ENCODE measurements at places on chromosomes 13 and 19. TPM values are rescaled to one million over a fixed set of nuclear protein-coding genes. Genes with fewer than 3 reads are reported as not detected.

- H3K27me3 ChIP-seq = peaks cover 40% of the 10 kb centered on the region
- H3K36me3 ChIP-seq = no peaks in the 10 kb centered on the region
- no peak overlapping the region for H3K27ac ChIP-seq
- no peak for DNase-seq
- no peaks in the 10 kb centered on the region for H3K4me1 ChIP-seq
Observed at GRCh38 chr19:1769645-1769985, 16.3 kb downstream of the ONECUT3 start.

DNA sequence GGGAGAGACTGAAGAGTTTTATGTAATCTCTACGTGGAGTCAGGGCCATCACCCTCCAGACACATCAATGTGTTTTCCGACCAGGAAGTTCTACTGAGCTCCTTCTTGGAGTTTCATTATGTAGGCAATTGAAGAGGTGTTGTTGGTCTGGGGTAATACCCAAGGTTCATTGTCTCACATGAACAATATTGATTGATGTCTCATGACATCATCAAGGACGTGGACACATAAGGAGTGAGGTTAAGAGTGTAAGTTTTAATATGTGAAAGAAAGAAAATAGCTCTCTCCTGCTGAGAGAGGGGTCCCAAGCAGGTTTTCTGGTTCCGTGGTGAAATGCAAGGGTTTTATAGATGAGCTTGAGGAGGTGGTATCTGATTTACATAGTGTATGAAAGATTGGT is 280.7 kb upstream of the MIR17HG start:
- DNase-seq = no peak
- no peaks in the 10 kb centered on the region for H3K4me1 ChIP-seq
- H3K36me3 ChIP-seq = no peaks in the 10 kb centered on the region
- no peaks in the 10 kb centered on the region for H3K27me3 ChIP-seq
- no peak overlapping the region for H3K4me3 ChIP-seq

DNA sequence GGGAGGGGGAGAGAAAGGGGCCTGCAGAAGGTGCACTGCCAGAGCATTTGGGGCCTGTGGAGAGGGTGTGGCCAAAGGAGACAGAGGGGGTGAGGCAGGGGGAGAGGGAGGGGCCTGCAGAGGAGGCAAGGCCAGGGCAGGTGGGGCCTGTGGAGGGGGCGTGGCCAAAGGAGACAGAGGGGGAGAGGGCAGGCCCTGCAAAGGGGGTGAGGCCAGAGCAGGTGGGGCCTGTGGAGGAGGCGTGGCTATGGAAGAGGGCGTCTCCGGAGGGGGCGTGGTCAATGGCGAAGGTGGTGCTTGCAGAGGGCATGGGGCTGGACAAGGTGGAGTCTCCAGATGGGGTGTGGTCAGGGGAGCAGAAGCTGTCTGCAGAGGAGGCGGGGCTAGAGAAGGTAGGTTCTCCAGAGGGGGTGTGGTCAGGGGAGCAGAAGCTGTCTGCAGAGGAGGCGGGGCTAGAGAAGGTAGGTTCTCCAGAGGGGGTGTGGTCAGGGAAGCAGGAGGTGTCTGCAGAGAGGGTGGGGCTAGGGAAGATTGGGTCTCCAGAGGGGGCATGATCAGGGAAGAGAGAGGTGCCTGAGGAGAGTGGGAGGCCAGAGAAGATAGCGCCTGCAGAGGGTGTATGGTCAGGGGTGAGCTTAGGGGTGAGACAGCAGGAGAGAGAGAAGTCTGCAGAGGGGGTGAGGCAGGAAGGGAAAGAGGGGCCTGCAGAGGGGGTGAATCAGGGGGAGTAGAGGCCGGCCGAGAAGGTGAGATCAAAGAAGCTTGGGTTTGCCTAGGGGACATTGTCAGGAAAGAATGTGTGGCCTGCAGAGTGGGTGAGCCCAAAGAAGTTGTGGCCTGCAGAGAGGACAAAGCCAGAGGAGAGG is 3.4 kb downstream of the PRR36 start:
- peak; percentile 63 for DNase-seq
- H3K4me3 ChIP-seq = no peak overlapping the region
- H3K27me3 ChIP-seq = no peaks in the 10 kb centered on the region
- H3K27ac ChIP-seq = no peak overlapping the region

GRCh38 chr19:48512504-48513288 is 1.1 kb upstream of the LMTK3 start:
- no peak overlapping the region for H3K4me3 ChIP-seq
- no peak for DNase-seq
- no peaks in the 10 kb centered on the region for H3K4me1 ChIP-seq
- H3K27me3 ChIP-seq = peaks cover 9% of the 10 kb centered on the region
- no peaks in the 10 kb centered on the region for H3K36me3 ChIP-seq

DNA sequence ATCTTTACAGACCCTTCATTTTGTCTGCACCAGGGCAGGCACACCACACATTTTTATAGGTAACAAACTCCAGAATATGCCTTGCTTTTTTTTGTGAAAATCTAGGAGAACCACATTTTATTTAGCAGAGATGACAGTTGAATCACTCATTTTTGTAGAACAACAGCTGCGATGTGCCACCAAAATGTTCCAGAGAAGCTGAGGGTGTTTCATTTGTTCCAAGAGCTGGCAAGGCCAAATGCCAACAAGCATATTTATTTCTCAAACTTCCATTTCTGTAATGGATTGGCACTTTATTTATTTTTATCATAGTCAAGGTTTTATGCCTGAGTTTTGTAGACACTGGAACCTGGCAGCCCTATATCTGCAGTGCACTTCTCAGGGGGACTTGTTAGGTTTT is 10.4 kb downstream of the OLFM4 start:
- H3K27ac ChIP-seq = no peak overlapping the region
- no peaks in the 10 kb centered on the region for H3K27me3 ChIP-seq

DNA sequence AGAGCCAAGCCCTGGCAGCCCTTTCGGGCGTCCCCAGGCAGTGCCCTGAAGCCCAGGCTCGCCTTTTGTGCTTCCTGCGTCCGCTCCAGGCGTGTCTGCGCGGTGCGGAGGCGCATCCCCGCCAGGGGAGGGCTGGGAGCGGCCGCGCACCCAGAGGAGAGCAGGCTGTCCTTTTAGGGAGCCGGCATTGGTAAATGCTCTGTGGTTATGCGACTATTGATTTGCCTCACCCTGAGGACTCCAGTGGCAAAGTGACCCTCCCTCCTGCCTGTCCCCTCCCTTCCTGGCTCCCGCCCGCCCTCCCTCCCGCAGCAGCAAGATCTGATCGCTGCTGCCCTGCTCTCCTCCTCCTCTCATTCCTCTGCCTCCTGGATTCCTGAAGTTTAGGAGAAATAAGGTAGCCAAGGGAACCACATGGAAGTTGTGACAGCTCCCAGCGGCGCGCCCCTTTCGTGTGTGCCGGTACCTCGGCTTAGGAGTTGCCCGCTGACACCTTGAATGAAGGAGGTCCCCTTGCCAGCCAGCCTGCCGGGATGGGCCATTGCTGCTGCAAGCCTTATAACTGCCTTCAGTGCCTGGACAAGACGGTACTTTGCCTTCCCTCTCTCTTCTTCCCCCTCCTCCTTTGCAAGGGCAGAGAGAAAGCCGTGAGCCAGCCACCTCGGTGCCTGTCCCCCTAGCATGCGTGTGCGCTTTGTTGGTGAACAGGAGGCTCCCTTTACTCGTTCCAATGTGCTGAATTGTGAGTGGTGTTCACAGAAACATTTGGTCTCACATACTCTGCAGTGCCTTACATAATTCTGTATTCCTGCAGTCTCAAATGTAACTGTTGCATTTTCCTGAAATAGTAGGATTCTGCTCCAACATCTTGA is 166.9 kb downstream of the SLC7A1 start:
- no peak for DNase-seq
- H3K27ac ChIP-seq = peak overlapping the region; percentile 28
- no peaks in the 10 kb centered on the region for H3K27me3 ChIP-seq
- no peaks in the 10 kb centered on the region for H3K4me1 ChIP-seq

DNA sequence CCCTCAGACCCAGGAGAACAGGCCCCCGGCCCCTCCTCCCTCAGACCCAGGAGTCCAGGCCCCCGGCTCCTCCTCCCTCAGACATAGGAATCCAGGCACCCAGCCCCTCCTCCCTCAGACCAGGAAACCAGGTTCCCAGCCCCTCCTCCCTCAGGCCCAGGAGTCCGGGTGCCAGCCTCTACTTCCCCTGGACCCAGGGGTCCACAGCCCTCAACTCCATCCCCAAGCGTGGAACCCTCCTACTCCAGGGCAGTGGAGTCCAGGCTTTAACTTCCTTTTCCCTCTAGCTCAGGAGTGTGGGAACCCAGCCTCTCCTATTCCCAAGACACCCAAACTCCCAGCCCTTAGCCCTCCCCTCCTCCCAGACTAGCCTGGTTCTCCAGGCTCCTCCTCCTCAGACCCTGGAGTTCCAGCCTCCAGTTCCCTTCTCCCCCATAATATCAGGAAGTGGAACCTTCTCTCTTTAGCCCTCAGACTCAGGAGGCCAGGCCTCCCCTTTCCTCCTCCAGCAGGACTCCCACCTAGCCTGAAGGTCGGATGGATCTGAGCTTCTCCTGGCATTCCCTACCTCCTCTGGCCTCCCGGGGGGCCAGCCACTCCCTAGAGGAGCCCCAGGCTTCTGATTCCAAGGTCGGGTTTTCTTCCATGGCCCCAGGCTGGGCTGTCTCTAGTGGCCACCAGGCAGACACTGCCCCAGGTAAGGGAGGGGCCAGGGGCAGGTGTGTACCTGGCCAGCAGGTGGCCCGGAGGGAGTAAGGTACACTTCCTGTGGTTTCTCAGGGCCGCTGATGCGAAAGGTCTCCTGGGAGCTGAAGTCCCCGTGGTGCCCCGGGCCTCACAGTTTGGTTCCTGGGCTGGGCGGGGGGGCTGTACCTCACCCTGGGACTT is at the start of gene TMC4:
TMC4 (minus strand) TSS at position 690 of the 888 bp plus-strand sequence; CDS start at position 647, 43 bp downstream.
- H3K27me3 ChIP-seq = no peaks in the 10 kb centered on the region
- no peak within 1 kb of the TSS for H3K4me3 ChIP-seq
- peaks cover 5% of the 10 kb centered on the region for H3K4me1 ChIP-seq
- no peak within 1 kb of the TSS for H3K27ac ChIP-seq

DNA sequence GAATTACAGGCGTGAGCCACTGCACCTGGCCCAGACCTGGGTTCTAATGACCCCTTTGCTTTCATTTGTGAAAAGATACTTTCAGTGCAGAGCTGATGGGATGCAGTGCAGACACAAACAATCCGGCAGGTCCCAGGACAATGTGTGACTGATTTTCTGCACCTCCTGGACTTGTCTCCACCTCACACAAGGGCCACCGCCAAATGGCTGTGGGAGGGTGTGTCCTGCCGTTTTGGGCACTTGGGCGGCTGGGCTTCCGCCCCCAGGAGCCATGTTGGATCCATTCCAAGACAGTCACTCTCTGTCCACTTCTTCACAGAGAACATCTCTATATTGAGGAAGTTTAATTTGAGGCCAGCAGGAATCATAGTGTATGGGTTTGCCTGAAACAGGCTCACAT is 112.3 kb upstream of the ZNF507 start:
- H3K27ac ChIP-seq = no peak overlapping the region
- no peaks in the 10 kb centered on the region for H3K27me3 ChIP-seq
- DNase-seq = no peak
- H3K4me3 ChIP-seq = no peak overlapping the region
- H3K4me1 ChIP-seq = no peaks in the 10 kb centered on the region
- H3K36me3 ChIP-seq = no peaks in the 10 kb centered on the region

DNA sequence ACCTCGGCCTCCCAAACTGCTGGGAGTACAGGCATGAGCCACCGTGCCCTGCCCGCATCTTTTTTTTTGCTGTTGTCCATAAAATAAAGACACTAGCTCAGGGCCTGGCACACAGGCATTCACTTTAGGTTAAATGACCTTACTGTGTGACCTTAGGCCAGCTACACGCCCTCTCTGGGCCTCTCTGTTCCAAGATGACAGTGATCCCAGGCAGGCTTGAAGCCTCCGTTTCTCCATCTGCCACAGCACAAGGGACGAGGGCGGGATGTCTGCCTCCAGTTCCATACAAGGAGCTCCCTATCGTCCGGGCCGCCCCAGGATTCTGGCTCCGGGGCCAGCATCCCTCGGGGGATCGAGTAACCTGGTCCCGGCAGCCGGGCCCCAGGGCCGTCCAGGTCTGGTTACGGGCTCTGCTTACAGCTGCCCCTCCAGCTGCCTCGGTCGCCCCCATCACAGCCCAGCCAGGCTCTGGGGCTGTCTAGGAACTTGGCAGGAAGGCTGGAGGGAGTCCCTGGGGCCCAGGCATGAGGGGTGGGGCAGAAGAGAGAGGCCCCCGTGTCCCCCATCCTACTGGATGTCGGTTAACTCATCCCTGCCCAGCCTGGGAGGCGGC is 11.9 kb upstream of the SEMA6B start:
- no peaks in the 10 kb centered on the region for H3K36me3 ChIP-seq
- H3K27me3 ChIP-seq = no peaks in the 10 kb centered on the region
- no peaks in the 10 kb centered on the region for H3K4me1 ChIP-seq
- no peak overlapping the region for H3K27ac ChIP-seq

DNA sequence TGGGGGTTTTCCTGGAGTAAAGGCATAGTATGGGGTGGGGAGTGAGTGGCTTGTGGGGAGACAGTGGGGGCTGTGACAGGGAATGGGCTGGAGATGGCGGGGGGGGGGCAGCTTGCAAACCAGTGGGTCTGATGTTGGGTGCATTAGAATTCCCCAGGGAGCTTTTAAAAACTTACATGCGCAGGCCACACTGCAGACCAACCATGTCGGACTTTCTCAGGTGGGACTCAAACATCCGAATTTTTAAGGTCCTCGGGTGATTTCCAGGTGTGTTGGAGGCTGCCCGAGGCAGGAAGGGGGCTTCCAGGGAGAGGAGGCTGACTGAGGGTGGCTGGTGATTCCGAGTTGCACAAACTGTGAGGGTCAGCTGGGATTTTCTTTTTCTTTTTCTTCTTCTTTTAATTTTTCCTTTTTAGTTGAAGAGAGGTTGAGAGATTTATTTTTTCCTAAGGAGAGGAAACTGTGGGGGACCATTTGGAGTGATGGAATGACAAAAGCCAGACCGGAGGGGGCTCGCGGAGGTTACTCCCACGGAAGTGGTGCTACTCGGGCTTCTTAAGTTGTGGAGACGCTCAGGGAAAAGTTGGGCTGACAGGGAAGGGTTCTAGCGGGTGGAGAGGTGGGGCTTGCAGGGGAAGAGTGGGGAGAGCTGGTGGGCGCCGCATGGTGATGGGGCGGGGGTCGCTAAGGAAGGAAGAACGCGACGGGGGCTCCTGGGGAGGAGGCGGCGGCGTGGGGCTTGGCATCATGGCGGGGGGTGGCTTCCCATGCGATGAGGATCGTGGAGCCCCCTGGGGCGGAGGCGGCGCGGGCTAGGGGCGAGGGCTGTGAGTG is 997 bp upstream of the CACNG8 start:
- no peaks in the 10 kb centered on the region for H3K4me1 ChIP-seq
- H3K27me3 ChIP-seq = peaks cover 32% of the 10 kb centered on the region
- H3K36me3 ChIP-seq = no peaks in the 10 kb centered on the region
- DNase-seq = no peak

GRCh38 chr19:52214241-52214640 is 24.4 kb downstream of the PPP2R1A start:
- no peaks in the 10 kb centered on the region for H3K27me3 ChIP-seq
- DNase-seq = no peak
- H3K4me3 ChIP-seq = no peak overlapping the region
- H3K27ac ChIP-seq = no peak overlapping the region
- H3K4me1 ChIP-seq = no peaks in the 10 kb centered on the region

Gene ZNF835
- 1.7 TPM for total RNA-seq

Gene ZNF66
- 11.6 TPM for total RNA-seq

Gene TEKTIP1
- total RNA-seq = 1.8 TPM

Gene FFAR3
- total RNA-seq = not detected

Gene SLC25A41
- total RNA-seq = not detected

Gene C19orf73
- total RNA-seq = not detected

Gene LINGO3
- 5.0 TPM for total RNA-seq

Gene FAM124A
- 2.2 TPM for total RNA-seq

Gene SLC46A3
- total RNA-seq = 198 TPM

All from Peyer's patch (tissue), 4 donors.